Stimulated activated CD4-positive, alpha-beta T cell treated with anti-CD3 and anti-CD28 coated beads, Interleukin-15, amount 100 ng/mL, for 24 hours (primary cell): ENCODE measurements at places on chromosomes 5 and 9.
A peak's percentile ranks its signal among the peaks of the same experiment; 100 is the strongest.

DNA sequence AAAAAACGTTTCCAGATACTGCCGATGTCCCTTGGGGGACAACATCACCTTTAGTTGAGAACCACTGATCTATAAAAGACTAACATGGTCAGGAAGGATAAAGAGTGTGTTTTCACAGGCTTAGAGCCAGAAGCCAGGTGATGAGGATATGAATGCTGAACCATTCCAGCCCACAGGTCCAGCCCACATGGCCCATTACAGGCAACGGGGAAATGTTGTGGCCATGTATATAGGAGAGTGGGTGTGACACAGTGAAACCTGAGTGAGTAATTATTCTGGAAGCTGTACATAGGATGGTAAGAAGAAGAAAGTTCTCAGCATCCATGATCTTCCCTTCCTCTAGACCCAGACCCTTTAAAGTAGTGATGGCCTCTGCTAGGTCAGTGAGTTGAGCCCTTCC is 56.0 kb upstream of the FOXI1 start:
- no peak for DNase-seq

DNA sequence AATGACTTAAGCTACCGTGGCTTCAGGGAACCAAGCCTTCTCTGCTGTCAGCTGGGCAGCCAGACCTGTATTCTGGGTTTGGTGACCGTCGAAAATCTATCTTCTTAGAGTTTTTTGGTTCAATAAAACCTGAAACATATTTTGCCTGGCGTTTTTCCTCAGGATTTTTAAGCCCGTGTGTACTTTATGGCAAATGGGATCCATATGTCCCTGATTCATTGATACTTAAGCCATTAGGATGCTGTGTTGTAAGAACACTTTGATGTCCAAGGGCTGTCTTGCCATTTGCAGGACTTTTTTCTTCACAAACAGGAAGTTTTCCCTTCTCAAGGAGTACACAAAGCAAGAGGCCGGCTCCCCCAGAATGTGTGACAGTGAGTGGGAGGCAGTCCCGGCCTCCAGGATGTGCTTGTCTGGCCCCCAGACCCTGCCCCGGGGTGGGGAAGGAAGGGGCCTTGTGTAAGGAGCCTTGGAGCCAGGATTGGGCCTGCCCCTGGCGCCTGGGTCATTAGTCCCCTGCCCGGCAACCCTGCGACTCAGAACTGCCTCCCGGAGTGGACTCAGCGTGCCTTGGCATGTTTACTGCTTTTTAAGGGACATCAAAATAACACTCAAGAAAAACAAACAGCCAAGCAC is 83.4 kb upstream of the SMIM23 start:
- no peak for DNase-seq

DNA sequence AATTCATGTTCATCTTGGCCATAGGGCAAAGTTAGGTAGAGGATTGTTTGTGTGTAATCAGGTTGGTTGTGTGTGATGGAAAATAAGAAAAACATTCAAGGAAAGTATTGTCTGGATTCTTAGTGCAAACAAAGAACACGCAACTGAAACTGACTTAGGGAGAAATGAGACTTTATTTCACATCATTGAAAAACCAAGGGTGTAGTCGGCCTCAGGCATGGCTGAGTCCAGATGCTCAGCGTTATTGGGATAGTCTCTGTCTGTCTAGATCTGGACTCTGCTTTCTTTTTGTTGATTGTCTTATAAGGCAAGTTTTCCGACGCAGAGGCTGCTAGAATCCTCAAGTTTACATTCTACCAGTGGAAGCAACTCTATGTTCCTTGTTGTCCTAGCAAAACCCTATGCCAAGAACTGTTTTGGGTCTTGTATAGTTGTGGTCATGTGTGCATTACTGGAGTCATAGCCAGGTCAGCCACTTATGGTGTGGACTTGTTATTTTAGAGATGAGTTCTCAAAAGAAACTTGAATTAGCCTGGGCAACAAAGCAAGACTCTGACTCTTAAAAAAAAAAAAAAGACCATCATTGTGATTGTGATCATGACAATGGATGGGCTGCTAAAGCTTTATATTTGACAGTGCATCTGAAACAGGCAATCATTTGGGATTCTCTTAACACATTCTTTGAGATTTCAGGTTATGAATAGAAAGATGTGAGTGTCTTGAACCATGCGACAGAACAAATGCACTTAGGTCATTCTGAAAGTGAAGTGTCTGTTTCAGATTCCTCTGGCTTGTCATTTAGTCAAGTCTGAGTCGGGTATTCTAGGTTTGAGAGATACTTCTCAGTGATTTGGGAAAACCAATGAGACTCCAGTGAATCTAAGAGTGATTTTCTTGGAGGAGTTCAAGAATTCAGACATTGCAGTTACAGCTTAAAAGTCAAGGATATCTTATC is 82.6 kb downstream of the DOCK2 start:
- DNase-seq: no peak

GRCh38 chr5:80106916-80107315 is 71.8 kb downstream of the THBS4 start:
- no peak for DNase-seq

DNA sequence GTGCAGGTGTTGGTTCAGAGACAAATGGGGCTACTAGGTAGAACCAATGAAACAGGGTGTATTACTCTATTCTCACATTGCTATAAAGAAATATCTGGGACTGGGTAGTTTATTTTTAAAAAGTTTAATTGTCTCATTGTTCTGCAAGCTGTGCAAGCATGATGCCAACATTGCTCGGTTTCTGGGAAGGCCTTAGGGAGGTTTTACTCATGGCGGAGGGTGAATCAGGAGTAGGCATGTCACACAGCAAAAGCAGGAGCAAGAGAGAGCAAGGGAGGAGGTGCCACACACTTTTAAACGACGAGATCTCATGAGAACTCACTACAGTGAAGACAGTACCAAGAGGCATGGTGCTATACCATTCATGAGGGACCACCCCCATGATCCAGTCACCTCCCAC is 134.6 kb downstream of the PIK3R1 start:
- no peak for DNase-seq

- no peak for DNase-seq
Observed at GRCh38 chr5:158086856-158087255, 227.9 kb upstream of the CLINT1 start.

DNA sequence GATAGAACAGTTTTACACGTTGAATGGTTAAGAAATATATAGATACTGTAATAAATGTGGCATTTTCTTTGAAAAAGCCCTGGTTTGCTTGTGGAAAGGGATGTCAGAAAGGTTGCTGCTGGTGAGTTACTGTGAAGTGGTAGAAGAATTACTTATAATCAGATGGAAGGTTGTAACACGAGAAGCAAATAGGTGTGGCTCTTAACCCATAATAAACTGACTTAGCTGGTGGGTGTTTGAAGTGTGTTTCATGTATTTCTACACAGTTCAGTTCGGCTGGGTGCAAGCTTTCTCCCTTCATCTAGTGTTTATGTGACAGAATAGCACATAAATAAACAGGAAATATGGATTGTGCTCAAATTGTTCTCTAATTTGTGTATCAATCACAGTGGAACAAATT is 5.5 kb downstream of the CNOT6 start:
- DNase-seq: no peak

- DNase-seq: no peak
Observed at GRCh38 chr5:137802282-137803210, 48.4 kb upstream of the HNRNPA0 start.

DNA sequence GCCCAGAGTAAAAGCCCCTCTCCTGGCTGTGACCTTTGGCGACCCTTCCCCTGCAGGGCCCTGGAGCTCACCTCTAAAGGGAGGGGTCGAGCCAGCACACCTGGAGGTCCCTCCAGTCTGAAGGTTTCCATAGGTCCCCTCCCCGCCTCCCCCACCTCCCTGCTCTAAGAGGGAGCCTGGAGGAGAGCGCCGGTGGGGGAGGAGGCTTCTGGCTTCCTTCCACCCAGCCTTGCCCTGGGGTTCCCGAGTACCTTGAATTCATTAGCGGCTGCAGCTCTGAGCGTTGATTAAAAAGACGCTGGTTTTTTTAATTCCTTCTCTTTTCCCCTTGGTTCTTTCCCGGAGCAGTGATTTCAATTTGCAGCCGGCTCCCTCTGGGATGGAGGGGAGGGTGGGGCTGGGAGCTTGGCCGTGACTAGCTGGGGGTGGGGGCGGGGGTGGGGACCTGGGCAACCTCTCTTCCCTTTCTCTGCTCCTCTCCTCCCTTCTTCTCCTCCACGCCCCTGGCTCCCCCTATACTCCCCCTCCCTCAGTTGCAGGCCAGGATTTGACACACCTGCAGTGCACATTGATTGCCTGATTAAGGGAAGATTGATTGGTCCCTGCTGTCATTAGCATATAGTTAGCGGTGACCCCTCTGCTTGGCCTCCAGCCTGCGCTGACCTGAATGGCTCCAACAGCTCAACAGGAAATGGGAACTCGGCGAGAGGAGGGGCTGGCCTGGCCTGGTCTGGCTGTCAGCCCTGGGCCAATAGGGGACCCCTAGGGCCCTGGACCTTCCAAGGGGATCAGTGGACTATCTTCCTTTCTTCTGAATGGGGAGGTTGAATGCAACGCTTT is 67.5 kb upstream of the RAPGEF1 start:
- no peak for DNase-seq

DNA sequence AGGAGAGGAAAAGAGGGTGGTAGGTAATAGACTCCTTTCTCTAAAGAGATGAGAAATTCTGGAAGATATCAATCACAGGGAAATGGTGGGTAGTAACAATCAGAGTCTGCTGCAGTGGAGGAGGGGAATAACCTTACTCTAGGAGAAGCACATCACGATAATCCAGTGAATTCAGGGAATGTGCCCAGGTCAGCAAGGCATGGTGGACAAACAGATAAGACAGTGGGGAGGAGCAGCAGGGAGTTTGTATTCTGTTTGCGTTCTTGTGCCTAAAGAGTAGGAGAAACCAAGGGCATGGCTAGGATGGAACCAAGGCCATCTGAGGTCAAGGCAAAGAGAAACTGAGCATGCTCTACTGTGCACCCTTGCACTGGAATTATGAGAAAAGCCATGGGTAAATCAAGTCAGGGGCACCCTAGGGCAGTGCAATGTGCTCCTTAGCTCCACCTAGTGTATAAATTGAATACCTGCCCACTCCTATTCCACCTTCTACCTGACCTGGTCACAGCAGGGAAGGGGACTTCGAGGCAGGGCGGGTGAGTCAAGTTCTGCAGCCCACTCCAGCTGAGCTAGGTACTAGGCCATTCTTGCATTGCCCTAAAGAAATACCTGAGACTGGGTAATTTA is 31.6 kb downstream of the RETREG1 start:
- DNase-seq: no peak

GRCh38 chr5:152631221-152631620 is 226.1 kb upstream of the NMUR2 start:
- no peak for DNase-seq

DNA sequence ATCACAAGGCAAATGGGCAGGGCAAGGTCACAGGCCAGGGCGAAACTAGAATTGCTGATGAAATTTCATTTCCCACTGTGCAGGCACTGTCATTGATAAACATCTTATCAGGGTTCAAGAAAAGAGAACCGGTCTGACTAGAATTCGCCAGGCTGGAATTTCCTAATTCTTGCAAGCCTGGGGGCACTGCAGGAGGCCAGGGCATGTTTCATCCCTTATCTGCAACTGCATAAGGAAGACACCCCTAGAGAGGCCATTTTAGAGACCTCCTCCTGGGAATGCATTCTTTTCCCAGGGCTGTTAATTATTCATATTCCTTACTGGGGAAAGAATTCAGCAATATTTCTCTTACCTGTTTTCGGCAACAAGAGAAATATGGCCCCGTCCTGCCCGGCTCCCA is 266.2 kb upstream of the CYLC2 start:
- no peak for DNase-seq

DNA sequence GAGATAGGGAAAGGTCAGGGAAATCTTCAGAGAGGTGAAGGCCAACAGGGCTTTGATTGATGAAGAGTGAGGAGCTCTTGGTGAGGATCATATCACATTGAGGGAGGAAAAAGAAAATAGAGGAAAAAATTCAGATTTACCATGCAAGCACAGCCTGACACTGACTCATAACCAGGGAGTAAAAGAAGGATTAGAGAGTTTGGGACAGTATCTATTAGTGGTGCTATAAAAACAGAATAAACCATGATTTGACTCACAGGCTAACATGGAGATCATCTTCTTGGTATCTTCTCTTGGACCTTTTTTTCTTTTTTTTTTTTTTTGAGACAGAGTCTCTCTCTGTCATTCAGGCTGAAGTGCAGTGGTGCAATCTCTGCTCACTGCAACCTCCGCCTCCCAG is 44.4 kb downstream of the MUSK start:
- no peak for DNase-seq

DNA sequence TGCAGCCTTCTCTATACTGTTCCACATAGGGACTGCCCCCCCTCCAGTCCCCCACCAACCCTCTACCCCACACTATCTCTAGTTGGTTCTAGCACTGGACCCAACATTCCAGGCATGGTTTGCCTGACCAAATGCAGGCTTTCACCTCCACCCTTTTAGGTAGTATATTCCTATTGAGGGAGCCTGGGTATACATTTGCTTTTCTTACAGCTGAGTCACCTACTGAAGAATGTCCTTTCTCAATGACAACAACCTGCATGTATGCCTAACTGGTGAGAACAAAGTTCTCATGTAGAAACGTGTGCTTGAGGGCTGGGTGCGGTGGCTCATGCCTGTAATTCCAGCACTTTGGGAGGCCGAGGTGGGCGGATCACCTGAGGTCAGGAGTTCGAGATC is 8.2 kb downstream of the TNIP1 start:
- DNase-seq: no peak

- no peak for DNase-seq
Observed at GRCh38 chr5:119449882-119450281, 2.4 kb upstream of the HSD17B4 start.

GRCh38 chr9:123365287-123365880 is 9.4 kb downstream of the CRB2 start:
- no peak for DNase-seq

DNA sequence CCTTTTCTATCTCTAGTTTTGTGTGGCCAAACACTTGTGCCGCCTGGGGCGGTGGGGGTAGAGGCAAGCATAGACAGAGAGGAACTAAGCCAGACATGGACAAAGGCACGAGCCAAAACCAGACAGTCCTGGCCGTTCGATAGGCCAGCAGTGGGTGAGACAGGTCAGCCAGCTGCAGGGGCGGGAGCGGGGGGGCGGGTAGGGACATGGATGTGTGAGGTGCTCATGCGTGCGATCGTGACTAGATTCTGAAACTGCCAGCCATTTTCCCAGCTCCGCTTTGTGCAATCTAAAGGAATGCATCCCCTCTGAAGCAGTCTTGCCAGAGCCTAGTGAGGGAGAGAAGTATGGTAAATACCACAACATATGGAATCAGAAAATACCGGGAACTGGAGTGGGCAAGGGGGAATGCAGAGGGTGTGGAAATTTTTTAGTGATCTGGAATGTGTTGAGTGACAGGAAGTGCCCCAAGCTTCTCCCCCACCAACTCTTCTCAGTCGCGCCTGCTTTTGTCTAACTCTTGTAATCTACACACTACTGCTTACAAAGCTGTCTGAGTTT is 111.9 kb downstream of the NR6A1 start:
- peak; percentile 58 for DNase-seq

DNA sequence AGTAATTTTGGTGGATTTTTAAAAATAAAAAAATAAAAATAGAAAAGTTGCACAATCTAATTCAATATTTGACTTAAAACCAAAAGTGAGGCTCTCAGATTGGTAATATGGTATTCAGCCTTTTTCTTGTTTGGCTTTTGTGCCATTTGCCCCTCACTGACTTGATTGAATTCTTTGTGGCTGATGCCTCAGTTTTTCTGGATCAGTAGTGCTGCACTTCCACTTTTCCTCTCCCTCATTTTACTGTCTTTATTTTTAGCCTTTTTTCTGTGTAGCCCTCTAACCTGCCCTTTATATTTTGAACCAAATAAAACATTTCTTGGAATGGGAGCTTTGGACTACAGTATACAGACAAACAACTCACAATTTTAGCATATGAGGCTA is 3.8 kb upstream of the MSMP start:
- DNase-seq: no peak

- no peak for DNase-seq
Observed at GRCh38 chr5:173201636-173202265, 33.3 kb downstream of the NKX2-5 start.

GRCh38 chr5:142839711-142840346 is 69.7 kb downstream of the ARHGAP26 start:
- DNase-seq: no peak
